ENCODE measurements at places on chromosomes 5 and 9.

GRCh38 chr5:171520300-171521174 lies 101.1 kb downstream of the FGF18 start:
- DNase-seq, result peak; percentile 93

DNA sequence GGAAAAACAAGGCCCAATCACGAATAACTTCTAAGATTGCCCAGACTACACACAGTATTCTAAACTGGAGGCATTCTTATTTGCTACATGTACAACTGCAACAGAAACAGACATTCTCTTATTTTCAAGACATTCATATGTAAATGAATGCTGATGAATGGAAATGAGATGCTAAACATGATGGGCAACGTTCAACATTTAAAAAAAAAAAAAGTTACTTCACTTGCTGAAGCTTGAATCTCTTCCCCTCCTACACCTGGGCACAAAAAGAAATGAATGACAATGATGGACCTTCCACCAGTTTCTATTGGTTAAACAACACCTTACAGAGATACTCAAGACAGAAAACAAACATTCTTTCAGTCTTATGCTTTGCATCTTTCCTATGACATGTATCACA lies 160.5 kb downstream of the BNC2 start:
- DNase-seq, result peak; percentile 26

DNA sequence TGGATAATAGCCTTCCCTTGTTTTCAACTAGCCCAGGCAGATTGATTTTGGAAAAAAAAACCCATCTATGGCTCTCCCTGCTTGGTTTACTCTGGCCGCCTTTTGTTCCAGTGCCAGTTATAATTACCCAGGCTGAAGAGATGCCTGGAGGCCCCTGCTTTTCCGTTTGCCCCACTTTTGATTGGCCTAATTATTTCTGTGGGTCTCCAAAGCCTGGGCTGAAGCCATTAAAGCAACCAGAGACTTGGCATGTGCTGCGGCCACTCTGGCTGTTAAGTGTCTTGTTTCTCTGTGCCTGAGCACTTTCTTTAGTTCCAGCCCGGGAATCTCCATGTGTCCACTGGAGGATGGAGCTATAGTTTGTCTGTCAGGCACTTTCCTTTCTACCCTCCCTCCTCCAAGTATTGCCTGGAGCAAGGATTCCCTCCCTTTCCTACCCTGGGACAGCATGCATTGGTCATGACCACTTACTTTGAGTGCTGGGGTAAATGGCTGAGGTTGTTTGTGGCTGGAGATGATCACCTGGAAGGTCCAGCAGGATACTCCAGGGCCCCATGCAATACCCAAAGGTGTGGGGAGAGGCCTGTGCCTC lies 105.1 kb upstream of the CTSL start:
- no peak for DNase-seq

DNA sequence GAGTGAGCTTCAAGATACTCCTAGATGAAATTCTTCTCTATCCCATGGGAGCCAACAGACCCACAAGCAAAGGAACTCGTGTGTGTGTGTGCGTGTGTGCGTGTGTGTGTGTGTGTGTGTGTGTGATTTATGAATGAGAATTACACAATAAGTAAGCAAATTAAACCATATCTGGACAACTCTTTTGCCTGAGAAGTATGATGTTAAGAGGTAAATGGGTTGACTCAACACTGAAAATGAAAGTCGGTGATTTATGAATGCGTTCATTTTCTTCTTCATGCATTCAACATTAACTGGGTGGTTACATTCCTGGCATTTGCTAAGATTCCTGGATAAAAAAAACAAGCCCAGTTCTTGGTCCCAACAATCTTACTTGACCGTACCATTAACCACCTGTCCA lies 171.3 kb upstream of the ZNF462 start:
- no peak for DNase-seq

- no peak for DNase-seq
Observed at GRCh38 chr5:145557345-145557744, 277.8 kb downstream of the PRELID2 start.

GRCh38 chr9:21392270-21392669 lies 7.1 kb upstream of the IFNA2 start:
- peak; percentile 37 for DNase-seq

DNA sequence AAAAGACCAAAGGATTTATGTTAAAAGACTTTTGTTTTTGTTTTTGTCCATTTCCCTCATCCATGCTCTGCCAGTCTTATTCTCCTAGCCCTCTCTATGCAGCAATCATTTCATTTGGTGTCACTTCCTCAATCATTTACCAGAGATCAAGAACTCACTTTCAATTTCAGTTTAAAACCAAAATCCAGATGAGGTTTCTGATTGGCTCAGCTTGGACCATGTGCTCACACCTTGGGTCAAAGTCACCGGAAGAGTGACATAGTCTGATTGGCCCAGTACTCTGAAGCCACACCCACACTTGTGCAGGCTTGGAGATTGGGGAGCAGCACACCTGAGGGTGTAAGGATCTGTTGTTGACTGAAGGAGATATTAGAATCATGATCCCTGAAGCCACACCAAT lies 79.6 kb downstream of the TLR4 start:
- DNase-seq, result no peak

- no peak for DNase-seq
Observed at GRCh38 chr5:103532086-103532734, 30.4 kb downstream of the NUDT12 start.

DNA sequence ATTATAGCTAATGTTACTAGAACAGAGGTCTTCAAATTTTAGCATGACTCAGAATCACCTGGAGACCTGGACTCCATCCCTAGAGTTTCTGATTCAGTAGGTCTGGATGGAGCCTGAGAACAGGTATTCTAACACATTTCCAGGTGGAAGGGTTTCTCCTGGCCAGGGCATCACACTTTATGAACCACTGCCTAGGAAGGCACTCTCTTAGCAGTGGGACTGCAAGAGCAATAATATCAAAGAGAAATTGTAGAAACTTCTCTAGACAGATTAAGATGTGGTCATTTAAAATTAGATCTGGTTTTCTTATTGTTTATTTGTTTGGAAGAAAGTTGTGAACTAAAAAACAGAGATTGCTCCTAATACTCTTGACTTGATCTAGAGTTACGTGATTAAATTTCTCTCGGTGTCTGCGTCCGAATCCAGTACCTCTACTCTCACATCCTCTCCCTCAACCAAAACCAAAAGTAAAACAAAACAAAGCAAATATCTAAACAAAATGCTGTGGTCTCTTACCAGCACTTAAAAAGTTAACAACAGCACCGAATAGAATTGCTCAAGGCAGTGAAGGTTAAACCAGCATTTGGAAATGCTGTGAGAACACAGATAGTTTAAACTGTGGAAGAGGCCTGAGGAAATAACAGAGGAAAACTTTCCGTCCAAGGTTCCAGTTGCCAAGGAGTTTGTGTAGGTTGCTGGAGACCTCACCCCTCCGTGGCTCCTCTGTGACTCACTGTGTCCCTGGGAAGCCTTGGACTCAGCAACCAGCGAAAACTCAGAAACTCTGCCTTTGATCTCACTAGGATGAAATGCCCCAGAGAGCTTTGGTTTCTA lies 193.4 kb downstream of the ARRDC3 start:
- DNase-seq, result no peak

DNA sequence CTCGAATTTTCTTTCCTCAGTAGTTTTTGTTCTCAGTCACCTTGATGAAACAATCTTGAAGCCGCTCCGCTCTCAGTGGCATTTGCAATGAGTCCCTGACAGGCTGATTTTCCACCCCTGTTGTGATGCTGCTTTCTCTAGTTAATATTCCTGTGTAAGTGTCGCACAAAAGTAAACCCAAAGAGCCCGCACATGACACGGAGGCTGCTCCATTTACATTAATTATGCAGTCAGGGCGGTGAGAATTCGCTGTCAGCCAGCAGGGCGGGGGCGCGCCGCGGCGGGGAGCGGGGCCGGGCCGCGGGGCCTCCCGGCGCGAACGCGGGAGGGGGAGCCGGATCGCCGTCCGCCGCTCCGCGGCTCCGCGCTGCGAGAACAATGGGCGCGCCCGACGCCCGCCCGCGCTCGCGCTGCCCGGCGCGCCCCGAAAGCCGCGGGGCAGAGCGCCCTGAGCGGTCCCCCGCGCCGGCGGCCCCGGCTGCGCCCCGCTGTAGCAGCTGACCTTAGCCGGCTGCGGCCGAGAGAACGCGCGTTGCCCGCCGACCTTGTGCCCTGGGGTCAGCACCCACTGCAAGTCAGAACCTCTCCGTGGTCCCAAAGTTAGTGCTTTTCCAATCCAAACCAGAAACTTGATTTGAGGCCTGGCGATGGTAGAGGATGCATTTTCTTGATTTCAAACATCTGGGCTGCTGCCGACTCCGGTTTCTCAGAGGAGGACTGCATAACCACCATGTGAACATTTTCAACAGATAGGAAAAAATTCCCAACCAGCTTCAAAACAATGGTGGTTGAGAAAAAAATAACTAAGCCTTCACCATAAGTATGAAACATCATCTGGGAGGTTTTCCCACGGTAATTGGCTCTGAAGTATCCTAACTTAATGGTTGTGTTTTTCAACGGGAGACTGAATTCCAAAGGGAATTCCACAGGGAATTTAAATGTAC lies 142.6 kb downstream of the PBX3 start:
- DNase-seq, result peak; percentile 81

GRCh38 chr9:133493428-133493827 lies 14.5 kb upstream of the SLC2A6 start:
- DNase-seq, result peak; percentile 62

- no peak for DNase-seq
Observed at GRCh38 chr9:123834889-123835562, 94.9 kb downstream of the DENND1A start.

GRCh38 chr9:123561046-123561445 lies 205.0 kb downstream of the CRB2 start:
- peak; percentile 41 for DNase-seq

- DNase-seq, result no peak
Observed at GRCh38 chr9:109579191-109579948, 81.3 kb upstream of the PTPN3 start.

GRCh38 chr9:32590898-32591297 lies 17.9 kb upstream of the NDUFB6 start:
- no peak for DNase-seq

- DNase-seq, result no peak
Observed at GRCh38 chr5:103408408-103408807, 149.8 kb downstream of the MACIR start.

DNA sequence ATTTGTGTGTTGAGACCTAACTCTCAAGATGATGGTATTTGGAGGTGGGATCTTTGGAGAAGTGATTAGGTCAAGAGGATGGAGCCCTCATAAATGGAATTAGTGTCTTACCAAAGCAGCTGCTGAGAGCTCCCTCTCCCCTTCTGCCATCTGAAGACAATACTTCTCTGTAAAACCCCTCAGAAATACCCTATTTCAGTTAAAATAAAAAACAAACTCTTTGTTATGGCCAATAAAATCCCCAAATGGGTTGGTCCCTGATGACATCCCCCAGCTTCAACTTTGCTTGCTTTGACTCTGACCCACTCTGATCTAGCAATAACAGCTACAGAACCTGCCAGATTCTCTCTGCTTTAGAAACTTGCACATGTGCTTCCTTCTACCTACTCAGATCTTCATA lies 100.9 kb downstream of the SNCAIP start:
- DNase-seq, result no peak

DNA sequence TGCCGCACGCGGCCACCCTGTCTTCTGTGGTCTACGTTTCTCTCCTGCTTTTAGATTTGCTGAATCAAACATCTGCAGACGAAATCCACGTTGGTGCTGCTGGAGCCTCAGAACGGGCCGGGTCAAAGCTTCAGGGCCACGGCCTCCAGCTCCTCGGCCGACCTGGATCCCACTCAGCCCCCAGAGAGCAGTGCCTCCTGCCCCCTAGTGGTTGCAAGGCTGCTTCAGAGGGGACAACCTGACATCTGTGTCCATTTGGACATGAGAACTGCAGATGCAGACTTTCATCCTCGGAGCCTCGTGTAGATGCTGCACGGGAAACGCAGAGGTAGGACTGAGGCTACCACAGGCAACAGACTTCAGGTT lies 23.0 kb upstream of the SLC6A3 start:
- peak; percentile 94 for DNase-seq

- DNase-seq, result peak; percentile 77
Observed at GRCh38 chr5:151164687-151165392, 7.3 kb upstream of the ANXA6 start.

DNA sequence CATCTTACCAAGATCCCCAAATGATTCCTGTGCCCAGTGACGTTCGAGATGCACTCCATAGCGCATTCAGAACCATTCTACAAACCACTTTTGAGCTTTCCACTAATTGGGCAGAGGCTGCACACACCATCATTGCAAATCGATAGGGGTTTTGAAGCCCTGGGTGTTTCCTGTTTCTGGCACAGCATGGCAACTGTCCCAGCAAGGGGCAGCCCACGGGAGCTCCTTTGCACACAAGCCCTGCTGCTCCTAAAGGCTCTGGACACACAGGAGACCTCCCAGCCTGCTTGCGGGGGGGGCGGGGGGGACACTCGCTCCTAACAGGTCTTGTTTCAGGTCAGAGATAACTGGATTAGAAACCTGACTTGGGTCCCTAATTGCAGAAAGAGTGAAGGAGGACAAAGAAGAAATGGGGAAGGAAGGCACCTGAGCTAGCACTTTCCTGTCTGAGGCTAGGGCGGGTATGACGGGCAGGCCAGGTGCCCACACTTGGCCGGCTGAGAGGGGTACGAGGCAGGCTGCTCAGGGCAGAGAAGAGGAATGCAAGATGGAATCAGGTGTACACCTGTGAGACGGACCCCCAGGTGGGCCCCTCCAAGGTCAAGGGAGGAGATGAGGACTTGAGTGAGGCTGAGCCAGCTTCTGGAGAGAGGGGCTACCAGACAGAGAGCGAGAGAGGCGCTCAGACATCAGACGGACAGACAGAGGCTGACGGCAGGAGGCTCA lies 820 bp downstream of the FBP1 start:
- peak; percentile 56 for DNase-seq

DNA sequence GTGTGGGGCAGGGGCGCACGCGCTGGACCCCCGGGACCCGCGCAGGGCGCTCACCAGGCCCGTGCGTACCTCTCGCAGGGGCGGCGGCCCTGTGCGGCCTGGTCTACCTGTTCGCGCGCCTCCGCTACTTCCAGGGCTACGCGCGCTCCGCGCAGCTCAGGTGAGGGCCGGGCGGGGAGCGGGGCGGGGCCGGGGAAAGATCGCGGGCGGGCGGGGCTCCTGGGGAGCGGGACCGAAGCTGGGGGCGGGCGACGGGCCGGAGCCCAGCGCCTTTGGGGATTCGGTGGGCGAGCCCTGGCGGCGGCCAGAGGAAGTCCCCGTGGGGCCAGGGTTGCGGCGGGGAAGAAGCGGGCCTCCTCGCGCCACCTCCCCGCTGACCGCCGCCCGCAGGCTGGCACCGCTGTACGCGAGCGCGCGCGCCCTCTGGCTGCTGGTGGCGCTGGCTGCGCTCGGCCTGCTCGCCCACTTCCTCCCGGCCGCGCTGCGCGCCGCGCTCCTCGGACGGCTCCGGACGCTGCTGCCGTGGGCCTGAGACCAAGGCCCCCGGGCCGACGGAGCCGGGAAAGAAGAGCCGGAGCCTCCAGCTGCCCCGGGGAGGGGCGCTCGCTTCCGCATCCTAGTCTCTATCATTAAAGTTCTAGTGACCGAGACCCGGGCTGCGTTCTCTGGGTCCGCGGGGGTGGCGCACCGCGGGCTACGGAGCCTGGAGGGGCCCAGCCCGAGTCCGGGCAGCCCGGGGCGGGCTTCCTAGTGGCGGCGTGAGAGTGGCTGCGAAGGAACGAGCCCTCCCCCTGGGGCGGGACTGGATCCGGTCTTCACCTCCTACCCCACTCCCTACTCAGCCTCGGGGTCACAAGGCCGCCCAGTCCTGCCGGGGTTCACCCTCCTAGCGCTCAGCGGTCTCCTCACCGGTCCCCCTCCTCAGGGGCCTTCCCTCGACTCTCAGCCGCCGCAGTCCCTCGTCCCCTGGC lies 2.4 kb downstream of the LTC4S start:
- DNase-seq, result peak; percentile 96

- DNase-seq, result no peak
Observed at GRCh38 chr5:78540335-78541085, 108.1 kb downstream of the LHFPL2 start.

- no peak for DNase-seq
Observed at GRCh38 chr5:52760695-52761366, 26.9 kb upstream of the ITGA1 start.

Measured in H7 (cell line).